ENCODE measurements at places on chromosomes 3 and 15. TPM values are rescaled to one million over a fixed set of nuclear protein-coding genes. Genes with fewer than 3 reads are reported as not detected.

Gene FBXO40
- not detected for total RNA-seq

Gene CTXND1
- not detected for total RNA-seq

DNA sequence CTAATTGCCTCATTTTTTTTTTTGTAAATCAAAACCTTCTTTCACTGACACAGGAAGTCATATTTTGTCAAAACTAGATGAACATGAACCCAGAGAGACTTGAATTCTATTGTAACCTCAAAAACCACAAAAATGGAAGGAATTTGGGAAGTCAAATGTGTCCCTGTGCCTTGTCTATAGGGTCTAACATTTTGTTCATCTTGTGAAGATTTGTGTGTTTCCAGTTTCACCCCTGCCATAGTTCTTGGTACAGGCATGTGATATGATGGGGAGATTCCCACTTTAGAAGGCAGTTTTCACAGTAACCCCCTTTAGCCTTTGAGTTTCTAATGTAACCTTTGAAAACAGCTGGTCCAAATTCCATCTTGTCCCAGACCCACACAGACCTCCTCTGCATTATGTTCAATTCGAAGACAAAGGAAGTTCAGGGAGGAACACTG, 318.5 kb upstream of the ADAMTS9 start:
- DNase-seq, result no peak

DNA sequence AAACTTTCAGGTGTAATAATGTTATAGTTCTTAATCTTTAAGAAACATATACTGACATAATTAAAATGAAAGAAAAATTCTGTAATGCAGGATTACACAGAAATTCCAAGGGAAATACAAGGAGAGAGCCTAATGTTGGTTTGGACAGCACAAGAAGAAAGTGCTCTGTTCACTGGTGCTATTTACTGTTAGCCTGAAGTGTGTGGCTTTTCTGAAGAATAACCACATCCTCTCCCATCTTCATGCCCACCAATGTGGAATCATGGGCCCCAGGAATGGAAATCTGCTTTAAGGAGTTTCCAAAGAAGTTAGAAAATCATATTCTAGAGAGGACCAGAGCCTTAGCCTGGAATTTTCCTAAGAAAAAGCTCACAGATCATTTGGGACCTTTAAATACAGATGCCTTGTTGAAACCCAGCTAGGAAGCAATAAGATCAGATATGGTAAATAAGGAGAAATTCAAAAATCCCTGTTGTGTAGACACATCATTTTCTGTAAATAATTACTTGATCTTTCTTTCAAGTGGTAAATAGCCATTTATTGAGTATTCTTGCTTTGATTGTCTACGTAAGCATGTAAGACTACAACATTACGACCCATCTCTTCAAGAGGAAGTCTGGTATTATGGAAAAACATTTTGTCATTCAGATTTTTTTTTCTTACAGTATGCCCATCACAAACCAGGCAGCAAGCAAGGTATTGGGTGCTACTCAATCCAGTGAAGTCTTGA, 10.3 kb upstream of the USP50 start:
- DNase-seq, result no peak

DNA sequence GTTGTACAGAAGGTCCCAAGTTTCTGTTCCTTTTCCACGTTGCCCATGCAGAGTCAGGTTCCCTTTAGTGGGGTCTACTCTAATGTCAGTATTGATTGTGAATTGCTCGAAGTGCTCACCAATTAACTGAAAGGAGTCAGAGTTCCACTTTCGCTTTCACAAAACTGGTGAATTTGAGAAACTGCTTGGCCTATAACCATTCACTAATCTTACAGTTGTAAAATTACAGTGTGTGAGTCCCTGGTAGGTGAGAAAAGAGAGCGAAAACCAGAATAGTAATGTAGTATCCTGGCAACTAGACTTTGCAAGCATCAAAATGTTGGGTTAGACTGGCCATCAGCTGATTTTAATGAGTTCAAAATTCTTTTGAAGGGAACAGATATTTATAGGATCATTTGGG, 237.5 kb upstream of the CHRM5 start:
- DNase-seq, result no peak

DNA sequence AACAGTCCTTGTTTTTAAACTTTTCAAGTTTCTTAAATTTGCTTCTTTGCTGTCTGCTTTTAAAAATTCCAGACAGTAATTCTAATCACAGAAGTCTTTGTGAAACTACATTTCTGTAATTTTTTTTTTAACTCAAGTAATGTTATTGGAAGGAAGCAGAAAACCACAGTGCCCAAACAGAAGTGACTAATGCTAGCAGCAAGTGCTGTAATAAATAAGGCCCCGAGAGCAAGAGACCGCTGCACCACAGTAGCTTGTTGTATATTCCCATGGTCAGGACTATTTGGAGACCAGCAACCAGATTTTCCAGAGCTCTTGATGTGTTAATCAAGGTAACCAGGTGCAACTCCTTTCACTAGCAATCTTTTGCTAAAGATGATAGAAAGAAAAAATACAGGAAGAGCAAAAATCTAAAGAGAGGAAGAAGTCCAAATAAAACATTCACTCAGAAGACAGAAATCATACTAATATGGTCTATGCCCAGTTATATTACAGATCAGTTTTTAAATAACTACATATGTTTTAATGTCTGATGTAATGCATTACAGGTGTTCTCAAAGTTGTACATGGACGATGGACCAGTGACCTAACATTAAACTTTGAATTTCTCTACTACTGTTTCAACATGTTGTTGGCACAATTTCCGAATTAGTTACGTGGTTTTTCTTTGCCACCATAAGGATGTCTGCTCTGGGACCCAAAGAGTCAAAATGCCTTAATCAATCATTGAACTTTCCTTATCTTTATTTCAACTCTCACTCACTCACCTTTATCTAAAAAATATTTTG, 36.4 kb downstream of the WWTR1 start:
- no peak for DNase-seq

DNA sequence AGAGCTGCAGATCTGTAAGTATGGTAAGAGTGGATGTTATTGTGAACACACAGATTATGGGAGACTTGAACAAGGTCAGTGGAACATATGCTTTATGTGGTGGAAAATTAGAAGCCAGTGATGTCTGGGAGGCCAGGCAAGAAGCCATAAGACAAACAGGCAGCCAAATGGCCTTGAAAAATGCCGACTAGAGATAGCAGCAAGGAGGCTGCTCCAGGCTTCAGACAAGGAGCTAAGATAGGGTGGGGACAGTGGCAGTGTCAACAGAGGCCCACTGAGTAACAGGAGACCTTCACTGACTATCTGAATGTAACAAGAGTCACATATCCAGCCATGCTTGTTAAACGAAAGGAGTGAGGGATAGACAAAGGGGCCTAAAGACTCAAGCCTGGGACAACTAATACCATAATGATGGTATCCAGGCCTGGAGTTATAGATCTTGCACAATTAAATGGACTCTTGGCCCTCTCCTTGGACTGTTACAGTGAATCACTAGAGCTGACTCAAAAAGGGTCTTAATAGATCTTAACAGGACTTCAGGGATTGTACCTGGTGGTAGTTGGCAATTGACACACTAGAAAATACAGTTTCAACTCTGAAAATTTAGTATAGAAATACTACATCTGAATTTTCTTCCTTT, 50.6 kb downstream of the CFAP20DC start:
- no peak for DNase-seq

DNA sequence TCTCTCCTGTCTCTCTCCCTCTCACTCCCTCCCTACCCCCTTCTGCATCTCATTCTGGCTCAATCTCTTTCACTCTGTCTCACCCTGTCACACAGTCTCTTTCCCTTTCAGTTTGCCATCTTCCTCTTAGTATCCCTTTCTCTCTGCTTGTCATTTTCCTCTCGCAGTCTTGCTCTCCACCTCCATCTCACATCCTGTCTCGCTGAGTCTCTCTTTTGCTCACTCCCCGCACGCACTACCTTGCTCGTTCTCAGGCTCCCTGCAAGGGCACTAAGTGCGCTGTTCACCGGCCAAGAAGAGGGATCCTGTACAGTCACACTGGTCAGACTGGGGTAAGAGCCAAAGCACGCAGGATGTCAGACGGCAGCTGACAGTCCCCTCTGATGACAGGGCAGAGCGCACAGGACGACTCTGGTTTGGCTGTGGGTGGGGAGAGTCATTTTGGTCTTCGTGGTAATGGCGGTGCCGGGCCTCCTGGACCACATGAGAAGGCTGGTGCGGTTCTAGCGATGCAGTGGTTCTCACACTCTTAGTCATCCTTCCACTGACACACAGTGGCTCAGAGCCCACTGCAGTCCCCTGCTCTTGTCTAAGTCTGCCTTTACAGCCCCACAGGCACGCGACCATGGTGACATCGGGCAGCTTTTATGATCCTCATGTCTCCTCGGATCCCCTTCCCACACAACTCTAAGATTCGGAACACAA, 356.8 kb downstream of the FOXP1 start:
- no peak for DNase-seq

GRCh38 chr15:62803856-62804400, 238.6 kb upstream of the TPM1 start:
- no peak for DNase-seq

GRCh38 chr3:74045000-74045399, 420.3 kb upstream of the PDZRN3 start:
- DNase-seq, result no peak

GRCh38 chr3:2166552-2166951, 67.9 kb downstream of the CNTN4 start:
- peak; percentile 32 for DNase-seq

DNA sequence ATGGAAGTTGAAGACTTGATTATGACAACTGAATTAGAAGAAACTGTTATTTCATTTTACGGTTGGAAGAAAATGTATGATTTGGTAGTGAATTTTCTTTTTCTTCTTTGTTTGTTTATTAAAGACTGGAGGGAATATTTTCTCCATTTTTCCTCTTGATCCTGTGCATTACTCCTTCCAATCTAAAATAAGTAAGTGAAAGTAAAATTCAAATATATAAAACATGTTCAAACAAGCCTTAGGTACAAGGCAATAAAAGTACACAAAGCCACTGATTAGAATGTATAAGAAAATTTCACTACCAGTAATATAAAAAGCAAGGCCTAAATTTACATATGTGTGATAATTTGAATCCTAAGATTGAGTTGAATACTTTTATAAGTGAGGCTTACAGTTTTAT, 181.2 kb upstream of the MME start:
- no peak for DNase-seq
